ENCODE measurements at places on chromosomes 16 and 17.
A peak's percentile ranks its signal among the peaks of the same experiment; 100 is the strongest.

DNA sequence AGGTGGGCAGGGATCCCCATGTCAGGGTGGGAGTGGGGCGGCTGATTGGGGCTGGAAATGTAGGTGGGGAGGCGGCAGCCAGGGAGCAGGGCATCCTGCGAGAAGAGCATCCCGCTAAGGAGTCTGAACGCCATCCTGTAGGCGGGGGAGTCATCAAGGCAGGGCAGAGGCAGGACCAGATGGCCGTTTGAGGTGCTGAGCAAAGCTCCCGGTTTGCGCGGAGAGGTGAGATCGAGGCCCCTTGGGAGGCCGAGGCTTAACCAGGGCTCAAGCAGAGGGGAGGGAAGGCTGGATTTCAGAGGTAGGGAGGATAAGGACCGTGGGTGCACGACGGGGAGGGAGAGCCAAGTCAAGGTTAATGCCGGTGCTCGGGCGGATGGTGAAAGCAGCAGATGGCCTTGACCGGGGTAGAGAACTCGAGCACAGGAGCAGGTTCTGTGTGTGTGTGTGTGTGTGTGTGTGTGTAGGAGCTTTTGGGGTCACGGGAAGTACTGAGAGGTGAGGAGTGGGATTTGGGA lies 472 bp upstream of the NME2 start:
- DNase-seq, result peak; percentile 25

- no peak for DNase-seq
Measured at GRCh38 chr17:64157669-64158180, 27.8 kb upstream of the ERN1 start.

DNA sequence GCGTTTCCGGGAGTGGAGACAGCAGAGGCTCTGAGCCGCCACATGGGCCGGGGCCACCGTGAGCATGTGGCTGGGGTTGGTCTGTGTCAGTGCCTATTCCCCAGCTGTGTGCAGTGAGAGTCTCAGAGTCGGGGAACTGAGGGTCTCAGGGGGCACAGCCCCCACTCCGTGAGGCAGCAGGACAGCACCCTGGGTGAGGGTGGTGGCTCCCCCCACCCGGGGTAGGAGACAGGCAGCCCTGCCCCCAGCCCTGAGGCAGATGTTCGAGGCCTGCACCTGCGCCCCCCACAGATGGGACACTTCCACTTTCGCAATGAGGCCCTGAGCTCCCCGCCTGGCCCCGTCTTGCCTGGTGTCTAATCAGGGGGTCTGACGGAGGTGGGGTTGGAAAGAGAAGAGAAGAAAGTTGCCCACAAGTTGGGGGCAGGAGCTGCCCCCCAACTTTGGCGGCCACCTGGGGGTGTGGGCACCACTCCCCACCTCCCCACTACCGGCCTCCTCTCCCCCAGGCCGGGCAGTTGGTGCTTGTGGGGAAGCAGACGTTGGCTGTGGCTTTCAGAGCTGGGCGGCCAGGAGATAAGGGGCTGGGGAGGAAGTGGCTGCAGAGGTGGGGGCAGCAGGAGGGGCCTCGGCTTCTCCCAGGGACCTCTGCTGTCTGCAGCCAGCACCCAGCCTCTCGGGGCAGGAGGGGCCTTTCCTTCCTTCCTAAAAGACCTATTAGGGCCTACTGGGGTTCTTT lies 1.8 kb upstream of the CBFA2T3 start:
- DNase-seq, result peak; percentile 54

DNA sequence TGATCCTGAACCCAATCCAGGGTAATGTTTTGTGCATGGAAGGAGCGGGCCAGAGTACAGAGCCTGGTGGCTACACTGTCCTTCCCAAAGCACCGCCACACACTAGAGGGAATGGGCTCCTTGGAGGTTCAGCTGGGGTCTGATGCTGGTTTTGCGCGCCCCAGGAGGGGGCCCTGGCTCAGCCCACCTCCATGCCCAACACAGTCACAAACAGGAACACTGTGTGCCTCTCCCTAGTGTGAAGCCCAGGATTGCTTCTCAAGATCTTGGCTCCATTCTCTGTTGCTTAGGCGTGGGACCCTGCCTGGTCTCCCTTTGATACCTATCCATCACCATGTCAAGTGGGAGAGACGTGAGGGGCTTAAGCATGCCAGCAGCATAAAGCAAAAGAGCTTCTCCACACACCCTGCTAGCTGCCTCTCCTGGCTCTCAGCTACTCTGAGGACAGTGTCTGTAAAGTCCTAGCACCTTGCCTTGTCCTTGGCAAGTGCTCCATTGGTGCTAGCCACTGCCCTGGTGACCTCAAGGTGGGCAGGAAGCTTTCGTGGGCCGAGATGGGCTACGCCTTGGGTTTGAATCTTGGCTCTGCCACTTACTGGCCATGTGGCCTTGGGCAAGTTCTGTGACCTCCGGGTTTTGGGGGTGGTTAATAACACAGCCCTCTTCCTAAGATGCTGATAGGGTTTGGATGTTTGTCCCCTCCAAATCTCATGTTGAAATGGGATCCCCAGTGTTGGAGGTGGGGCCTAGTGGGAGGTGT lies 122.2 kb downstream of the C16orf78 start:
- DNase-seq, result no peak

GRCh38 chr17:81511804-81512561 lies 616 bp downstream of the ACTG1 start:
- no peak for DNase-seq

DNA sequence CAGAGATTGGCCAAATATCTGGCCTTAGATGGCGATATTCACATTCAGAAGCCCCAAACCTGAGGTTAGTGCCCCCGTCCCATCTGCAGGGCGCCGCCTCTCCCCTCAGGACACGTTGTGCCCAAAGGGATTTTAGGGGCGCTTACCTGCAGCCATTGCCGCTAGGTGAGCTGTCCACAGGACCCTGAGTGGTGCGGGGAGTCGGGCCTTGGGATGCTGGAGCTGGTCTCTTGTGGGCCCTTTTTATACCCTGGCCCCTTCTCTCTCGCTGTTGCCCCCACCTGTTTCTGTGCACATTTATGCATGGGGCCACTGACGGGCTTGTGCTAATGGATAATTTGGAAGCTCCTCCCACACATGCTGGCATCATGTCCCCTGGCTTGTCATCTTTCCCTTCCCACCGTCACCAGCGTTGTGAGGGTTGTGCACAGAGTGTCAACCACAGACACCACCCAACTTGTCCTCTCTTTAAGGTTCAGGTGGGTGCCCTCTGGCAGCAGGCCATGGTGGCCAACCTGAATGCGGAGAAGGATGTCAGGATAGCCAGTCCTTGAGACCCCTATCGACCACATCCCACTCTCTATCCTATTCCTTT lies at the start of gene CSHL1:
Gene CSHL1 (minus strand): TSS at position 218 of the 595 bp plus-strand sequence. CDS start 62 bp downstream, at position 156.
- DNase-seq, result no peak

DNA sequence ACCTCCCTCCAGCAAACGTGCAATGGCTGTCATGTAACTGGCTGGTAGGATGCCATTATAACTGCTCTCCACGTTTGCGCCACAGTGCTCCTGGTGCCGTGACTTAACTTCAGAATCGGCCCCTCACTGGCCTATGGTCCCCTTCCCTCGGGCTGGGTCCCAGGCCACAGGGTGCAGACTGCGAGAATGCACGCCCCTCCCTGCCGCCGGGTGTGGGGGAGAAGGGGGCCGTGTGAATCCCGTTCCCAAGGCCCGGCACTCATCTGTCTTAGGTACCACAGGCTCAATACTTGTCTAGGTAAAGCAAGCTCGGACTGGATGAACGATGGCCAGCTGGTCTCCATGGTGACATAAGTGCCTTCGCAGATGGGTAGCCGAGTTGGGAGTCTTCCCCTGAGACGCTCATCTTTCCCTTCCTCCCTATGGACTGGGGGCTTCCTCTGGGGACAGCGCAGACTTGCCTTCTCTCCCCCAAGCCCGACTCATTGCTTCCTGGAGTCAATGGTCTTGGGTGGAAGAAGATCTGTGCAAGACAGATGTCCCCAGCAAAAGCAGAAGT lies 37.8 kb downstream of the TIMM22 start:
- no peak for DNase-seq

- no peak for DNase-seq
Measured at GRCh38 chr17:81037026-81037797, 2.3 kb downstream of the BAIAP2 start.

DNA sequence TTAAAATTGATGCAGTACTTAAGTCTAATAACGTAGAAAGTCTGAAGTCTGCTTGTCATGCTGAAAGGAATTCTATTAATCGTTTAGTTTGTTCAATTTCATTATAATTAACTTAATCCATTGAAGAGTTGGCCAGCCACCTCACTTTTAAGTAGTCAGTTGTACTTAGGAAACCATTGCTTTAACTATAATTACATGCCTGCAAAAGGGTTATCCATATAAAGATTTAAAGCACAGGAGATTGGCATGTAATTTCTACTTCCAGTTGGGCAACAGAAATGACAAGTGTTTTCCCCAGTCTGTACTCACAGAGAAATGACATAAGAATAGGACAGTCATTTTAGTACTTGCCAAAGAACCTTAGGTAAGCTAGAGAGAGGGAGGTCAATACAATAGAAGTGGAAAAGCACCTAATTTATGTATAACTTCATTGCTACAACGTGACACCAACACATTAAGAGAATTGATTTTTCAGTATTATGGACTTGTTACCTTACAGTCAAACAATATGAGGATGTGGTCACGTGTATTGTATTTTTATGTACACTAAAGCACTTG lies 3.7 kb upstream of the USP32 start:
- no peak for DNase-seq

GRCh38 chr17:28117304-28117703 lies 74.8 kb downstream of the NLK start:
- no peak for DNase-seq

Measured in Ammon's horn (tissue), 1 donor.